LHCN-M2 (cell line): ENCODE measurements at places on chromosomes 13 and 19. TPM values are rescaled to one million over a fixed set of nuclear protein-coding genes. Genes with fewer than 3 reads are reported as not detected.

HPN gene
- 0.11 TPM in 1 of 2 replicates, not detected in the other for total RNA-seq

SIGLEC12 gene
- total RNA-seq, result not detected in 2 replicates

GJB6 gene
- not detected in 2 replicates for total RNA-seq

TMEM255B gene
- total RNA-seq, result 7.4 and 9.1 TPM in 2 replicates

SHC2 gene
- 0.32 and 0.57 TPM in 2 replicates for total RNA-seq
